ENCODE measurements at places on chromosomes 16 and 17.

GRCh38 chr16:55575496-55575895, 9.0 kb downstream of the CAPNS2 start:
- no peak for DNase-seq

GRCh38 chr16:50642349-50642748, 38.8 kb downstream of the SNX20 start:
- no peak for DNase-seq

DNA sequence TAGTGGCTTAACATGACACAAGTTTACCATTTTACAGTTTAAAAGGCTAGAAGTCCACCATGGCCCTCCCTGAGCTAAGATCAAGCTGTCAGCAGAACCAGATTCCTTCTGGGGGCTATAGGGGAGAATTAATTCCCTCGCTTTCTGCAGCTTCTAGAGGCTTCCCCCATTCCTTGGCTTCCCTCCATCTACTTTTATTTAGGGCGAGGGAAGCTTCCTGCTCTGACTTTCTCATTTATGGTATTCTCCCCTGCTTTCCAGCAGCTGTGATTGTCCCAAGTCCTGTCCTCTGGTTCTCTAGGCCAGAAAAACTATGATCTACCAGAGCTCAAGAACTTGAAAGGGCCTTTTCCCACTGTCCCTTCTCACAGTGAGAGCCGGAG, 4.3 kb downstream of the CETP start:
- no peak for DNase-seq

DNA sequence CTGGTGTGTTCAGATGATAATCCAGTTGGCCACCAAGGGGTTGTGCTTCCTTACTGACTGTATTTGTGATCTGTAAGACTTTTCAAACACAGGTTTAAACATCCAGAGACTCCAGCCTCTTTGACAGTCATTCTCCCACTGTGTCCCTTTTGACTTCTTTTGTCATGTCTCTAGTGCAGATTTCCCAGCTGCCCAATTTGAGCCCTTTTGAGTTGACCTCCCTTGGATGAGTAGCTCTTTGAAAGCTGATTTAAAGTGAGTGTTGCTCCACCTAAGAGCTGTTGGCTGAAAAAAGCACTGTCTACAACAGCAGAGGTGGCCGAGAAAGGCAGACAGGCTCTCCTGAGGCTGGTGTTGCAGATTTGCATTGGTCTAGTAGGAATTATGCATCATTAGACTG, 188.4 kb upstream of the TBX2 start:
- DNase-seq, result no peak

- peak; percentile 43 for DNase-seq
Measured at GRCh38 chr16:89358030-89359005, 132.0 kb downstream of the ANKRD11 start.

GRCh38 chr16:2584729-2585650, 47.2 kb downstream of the PDPK1 start:
- no peak for DNase-seq

DNA sequence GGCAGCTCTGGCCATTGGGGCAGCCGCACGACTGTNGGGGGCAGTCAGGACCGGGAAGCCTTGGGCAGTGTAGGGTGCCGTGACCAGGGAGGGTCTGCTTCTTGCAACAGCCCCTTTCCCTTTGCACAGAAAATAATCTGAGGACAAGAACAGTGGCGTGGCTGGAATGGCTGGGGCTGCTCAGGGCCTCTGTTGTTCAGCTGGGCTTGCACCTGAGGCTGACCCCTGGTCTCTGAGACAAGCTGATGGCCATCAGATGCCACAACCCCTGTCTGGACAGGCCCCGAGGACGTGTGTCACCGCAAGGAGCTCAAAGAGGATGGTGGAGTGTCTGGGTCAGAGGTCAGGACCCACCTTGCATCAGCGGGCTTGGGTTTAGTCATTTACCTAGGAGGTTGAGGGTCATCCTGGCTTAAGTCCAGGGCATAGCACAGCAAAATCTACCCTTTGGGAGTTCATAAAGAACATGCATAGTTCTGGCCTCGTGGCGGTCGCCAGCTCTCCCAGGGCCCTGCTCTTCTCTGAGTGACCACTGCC, 46.9 kb downstream of the METRNL start:
- no peak for DNase-seq

GRCh38 chr17:77781536-77781935, 177.0 kb upstream of the TNRC6C start:
- DNase-seq, result no peak

DNA sequence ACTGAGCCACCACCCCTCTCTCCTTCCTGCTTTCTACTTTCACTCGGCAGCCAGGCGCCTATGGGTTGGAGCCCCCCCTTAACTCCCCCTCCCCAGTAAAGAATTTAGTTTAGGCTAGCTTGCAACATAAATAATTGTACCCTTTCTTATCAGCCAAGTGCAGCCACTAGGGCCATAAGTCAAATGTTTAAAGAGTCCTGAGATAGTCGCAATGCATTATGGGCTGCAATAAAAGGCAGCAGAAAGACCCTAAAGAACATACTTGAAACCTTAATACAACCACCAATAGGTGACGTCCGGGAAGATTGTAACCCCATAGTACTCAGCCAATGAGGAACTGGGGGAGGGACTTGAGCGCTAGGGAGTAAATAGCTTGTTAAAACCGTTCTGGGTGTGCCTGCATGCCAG, 40.5 kb downstream of the C16orf82 start:
- no peak for DNase-seq

DNA sequence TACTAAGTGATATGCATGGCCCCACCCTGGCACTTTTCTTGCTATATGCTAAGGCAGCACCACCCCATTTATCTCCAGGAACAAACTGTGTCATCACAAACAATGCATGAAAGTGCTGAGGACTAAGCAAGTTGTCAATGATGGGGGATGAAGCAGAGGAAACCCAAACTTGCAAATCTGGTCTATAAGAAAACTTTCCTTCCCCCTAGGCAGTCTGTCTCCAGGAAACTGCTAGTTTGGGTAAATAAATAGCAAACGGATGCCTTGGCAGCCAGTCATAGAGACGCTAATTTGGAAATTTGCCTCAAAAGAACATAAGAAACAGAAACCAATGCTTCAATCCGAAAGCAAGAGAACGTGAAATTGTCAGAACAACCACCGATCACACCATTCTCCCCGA, 5.6 kb upstream of the HSBP1 start:
- peak; percentile 5 for DNase-seq

- no peak for DNase-seq
Measured at GRCh38 chr17:44552361-44552760, 4.9 kb upstream of the FZD2 start.

DNA sequence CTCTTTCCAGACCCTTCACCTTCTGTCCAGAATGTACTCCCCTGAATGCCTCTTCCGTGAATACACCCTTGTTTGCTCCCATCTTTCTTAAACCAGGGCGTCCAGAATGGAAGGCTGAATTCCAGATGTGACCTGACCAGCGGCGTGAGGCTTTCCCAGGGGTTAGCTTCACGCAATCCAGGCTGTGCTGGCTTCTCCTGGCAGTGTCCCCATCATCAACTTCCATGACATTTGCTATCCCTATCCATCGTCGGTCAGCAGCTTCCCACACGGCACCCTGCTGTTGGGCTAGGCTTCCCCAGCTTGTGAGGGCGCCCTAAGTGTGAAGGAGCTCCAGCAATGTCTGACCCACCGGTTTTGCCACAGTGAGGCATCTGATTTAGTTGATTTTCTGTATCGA, 339.8 kb upstream of the TNRC6C start:
- DNase-seq, result no peak

GRCh38 chr17:48575066-48575582, 3.0 kb downstream of the HOXB4 start:
- no peak for DNase-seq

- DNase-seq, result no peak
Measured at GRCh38 chr17:29155966-29156338, 24.2 kb downstream of the MYO18A start.

DNA sequence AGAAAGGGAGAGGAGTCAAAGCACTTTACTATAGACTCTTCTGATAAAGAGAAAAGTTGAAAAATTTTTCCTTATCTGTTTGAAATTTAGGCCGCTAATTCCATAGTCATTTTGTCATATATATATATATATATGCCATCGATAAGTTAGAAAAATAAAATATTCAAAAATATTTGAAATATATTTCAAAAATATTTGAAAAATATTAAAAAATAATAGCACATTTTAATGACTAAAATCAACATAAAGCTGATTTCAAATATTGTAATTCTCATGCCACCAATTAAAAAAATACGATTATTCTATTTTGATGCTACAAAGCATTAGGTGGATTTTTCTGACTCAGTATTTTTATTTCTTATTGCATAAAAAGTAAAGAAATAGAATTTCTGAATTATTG, 87.1 kb downstream of the KIF2B start:
- DNase-seq, result no peak

GRCh38 chr17:17398188-17398942, 78.4 kb upstream of the MED9 start:
- DNase-seq, result no peak

- peak; percentile 38 for DNase-seq
Measured at GRCh38 chr17:40646791-40647623, 611 bp downstream of the SMARCE1 start.

DNA sequence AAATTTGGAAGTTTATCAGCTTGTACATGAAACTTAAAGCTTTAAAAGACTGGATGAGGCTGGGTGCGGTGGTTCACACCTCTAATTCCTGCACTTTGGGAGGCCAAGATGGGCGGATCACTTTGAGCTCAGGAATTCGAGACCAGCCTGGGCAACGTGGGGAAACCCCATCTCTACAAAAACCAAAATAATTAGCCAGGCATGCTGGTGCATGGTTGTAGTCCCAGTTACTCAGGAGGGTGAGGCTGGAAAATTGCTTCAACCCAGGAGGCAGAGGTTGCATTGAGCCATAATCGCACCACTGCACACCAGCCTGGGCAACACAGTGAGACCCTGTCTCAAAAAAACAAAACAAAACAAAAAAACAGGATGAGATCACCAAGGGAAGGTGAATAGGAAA, 209.5 kb downstream of the AATF start:
- DNase-seq, result no peak

- no peak for DNase-seq
Measured at GRCh38 chr17:2595716-2596115, 2.3 kb downstream of the PAFAH1B1 start.

- no peak for DNase-seq
Measured at GRCh38 chr17:35774499-35774898, 13.8 kb downstream of the C17orf50 start.

DNA sequence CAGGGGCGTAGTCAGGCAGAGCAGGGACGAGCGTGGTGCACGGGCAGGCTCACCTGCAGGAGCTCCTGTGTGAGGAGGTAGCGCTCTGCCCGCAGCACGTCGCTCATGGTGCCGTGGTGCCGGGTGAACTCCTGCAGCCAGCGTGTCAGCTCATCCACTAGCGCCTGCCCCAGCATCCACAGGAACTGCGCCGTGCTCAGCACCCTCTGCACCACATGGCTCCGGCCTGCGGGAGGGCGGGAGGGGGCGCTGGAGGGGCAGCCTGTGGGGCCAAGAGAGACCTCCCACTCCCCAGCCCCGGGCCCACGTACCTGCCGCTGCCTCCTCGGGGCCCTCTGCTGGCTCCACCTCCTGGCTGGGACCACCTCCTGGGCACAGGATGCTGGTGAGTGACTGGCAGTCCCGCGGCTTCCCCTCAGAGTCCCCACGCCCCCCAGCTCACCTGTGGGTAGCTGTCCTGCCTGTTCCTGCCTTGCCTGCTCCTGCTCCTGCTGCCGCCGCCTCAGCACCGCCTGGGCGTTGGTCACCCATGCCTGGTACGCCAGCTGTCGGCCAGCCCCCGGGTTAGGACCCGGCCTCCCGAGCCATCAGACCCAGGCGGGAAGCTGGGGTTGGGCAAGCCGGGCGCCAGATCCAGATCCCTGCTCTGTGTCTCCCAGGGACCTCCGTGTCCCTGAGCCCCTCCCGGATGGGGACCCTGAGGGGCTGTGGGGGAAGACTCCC, 16.6 kb downstream of the CTU2 start:
- DNase-seq, result no peak

DNA sequence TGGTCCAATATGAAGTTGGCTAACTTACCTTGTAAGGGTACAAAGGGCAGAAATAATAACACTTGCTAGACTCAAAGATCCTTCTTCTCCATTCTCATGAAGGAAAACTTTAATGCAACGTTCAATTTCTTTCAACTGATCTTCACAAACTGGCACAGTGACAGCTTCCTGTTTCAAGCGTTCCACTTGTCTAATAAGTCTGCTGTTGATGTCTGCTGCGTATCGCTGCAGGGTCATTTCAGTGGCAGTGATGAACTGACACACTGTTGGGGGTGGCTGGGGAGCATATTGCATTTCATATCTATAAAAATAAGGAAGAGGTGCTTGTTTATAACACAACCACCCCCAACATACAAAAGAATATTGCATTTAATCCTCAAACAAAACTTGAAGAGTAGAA, 33.5 kb upstream of the ARL6IP1 start:
- no peak for DNase-seq

DNA sequence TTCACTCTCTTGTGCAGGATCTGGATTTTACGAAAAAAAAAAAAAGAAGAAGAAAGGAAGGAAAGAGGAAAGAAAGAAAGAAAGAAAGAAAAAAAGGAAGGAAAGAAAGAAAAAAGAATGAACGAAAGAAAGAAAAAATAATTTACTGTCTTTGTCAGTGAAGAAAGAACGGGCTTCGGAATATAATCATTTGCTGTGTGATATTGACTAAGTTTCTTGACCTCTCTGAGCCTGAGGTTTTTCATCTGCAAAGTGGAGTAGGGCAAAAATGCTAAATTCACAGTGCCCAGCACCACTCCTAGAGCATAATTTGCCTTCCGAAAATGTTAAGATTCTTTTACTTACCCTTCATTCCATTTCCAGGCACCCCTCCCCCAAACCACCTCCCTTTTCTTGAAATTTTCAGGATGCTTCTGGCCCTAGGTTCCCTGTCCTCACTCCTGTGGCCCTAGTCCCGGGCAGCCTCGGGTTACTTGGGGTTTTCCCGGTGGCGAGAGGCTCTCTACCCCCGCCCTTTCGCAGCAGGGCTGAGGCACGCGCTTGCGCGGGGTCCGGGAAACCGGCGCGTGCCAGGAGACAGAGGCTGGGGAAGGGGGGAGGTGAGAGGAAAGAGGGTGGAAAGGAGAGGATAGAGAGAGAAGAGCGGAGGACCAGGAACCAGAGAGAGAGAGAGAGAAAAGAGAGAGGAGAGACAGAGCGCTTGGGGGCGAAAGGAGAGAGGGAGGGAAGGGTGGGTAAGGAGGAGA, at the start of gene CNTNAP1:
TSS of gene CNTNAP1 (plus strand) at position 556 of the 746 bp plus-strand sequence. CDS start 299 bp downstream, outside the sequence.
- DNase-seq, result peak; percentile 37

DNA sequence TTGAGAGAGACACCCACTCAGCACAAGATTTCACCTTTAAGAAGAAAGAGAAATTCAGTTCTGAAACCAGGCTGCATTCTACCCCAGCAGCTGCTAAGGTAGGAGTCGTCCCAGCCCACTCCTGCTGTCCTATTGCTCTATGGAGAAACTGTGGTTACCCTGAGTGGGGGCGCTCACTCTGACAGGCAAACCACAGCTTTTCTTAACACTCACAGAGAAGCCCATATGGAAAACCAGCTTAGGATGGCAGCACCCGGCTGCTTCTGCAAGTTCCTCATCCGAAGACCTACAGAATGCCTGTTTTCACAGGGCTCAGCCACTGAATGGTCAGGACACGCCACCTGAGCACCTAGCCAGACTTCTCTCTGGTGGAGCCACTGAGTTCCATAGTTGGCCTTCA, 7.5 kb downstream of the ATP5PD start:
- no peak for DNase-seq

Measured in CD4-positive, alpha-beta T cell treated with Interferon alpha-2 for 1 hour (primary cell).